ENCODE measurements at places on chromosomes 16 and 17.

- DNase-seq, result no peak
Observed at GRCh38 chr17:42010898-42011516, 6.2 kb downstream of the DNAJC7 start.

GRCh38 chr16:3546986-3547682 lies 30.1 kb downstream of the NLRC3 start:
- no peak for DNase-seq

DNA sequence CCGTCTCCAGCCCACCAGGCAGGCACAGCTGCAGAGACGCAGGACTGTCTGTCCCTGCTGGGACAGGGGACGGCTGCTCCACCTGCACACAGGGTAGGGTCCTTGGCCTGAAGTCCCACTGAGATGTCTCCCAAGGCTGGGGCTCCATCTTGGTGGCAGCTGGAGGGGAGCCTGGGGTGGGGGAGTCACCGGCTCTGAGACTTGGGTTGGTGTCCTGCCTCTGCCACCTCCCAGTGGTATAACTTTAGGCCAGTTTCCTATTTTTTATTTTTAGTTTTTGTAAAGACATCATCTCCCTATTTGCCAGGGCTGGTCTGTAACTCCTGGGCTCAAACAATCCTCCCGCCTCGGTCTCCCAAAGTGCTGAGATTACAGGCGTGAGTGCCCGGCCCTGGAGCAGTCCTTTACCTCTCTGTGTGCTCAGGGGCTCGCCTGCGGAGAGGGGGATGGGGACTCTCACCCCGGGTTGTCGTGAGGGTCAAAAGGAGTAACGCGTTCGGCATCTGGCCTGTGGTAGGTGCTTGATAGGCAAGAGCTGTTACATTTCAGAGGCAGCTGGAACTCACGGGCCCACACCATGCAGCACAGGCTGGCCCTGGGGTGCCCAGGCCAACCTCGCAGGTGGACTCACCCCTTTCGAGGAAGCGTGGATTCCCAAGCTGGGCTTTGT lies 46.6 kb upstream of the DOC2B start:
- DNase-seq, result no peak

DNA sequence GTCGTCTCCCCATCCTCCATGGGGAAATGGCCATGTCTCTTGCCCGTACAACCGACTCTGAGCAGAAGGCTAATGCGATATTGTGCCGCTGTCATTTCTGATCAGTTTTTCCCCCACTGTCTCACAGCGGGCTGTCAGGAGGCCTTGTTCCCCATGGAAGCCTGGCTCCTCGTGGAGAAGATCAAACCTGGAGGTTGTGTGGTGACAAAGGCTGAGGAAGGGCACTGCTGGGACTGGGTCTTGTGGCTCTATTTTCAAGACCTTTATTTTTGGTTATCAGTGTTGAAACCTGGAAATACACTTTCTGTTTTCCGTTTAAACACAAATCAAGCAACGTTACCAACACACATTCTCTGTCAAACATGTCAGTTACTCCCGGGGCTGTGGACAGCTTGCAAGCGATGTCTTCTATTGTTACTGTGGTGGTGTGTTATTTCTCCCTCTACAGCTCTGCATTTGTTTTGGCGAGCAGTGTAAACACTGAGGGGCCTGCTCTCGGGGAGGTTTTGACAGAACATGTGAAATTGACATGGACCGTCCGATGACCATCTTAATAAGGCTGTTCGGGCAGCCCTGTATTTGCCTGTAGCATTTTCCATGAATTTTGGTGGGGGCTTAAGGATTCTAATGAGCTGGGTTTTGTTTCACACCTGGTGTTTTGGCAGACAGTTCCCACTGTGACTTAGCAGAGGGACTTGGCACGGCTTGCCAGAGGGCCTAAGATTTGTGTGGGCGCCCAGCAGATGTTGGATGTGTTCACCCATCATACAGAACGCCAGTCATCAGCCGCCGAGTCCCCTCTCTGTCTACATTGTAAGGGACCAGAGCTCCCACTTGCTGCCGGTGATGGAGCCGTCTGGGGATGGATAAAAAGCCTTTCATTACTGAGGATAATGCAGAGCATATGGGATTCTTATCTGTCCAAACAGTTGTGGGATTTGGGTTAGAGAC lies 12.5 kb downstream of the RBFOX1 start:
- DNase-seq, result no peak

DNA sequence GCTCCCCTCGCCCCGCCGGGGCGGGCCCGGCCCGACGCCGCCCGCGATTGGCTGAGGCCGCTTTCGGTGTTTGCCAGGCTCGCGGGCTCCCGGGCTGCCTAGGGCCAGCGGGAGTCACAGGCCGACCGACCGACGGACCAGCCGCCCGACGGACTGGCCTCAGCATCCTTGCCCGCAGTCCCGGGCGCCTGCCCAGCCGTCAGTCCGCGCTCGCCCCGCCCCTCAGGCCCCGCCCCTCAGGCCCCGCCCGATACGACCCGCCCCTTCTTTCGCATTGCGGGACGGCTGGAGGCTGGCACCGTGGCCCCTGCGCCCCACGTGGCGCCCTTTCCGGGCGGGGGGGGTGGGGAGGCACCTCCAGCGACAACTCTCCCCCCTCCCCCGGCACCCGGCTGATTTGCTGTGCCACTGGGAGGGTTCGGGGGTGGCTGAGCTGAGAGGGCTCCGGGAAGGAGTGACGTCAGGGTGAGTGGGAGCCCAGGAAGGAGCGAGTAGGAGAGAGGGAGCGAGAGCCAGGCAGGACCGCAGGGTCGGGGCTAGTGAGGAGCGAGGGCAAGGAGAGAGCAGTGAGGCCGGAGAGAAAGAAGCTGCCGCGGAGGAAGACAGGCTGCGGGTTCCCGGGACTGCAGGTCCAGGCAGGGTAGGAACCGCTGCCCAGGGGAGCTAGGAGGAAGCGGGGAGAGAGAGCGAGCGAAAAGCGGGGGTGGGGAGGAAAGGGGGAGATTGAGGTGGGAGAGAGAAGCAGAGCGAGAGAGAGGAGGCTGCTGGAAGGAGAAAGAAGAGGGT lies at the start of gene ASPHD1:
TSS of gene ASPHD1 (plus strand) at position 387 of the 786 bp plus-strand sequence. CDS start 484 bp downstream, outside the sequence.
- peak; percentile 45 for DNase-seq

GRCh38 chr17:78672871-78673371 lies 95.7 kb upstream of the DNAH17 start:
- DNase-seq, result no peak

- no peak for DNase-seq
Observed at GRCh38 chr17:2466931-2467330, 44.8 kb downstream of the METTL16 start.

GRCh38 chr16:13441675-13442074 lies 478.3 kb upstream of the ERCC4 start:
- no peak for DNase-seq

DNA sequence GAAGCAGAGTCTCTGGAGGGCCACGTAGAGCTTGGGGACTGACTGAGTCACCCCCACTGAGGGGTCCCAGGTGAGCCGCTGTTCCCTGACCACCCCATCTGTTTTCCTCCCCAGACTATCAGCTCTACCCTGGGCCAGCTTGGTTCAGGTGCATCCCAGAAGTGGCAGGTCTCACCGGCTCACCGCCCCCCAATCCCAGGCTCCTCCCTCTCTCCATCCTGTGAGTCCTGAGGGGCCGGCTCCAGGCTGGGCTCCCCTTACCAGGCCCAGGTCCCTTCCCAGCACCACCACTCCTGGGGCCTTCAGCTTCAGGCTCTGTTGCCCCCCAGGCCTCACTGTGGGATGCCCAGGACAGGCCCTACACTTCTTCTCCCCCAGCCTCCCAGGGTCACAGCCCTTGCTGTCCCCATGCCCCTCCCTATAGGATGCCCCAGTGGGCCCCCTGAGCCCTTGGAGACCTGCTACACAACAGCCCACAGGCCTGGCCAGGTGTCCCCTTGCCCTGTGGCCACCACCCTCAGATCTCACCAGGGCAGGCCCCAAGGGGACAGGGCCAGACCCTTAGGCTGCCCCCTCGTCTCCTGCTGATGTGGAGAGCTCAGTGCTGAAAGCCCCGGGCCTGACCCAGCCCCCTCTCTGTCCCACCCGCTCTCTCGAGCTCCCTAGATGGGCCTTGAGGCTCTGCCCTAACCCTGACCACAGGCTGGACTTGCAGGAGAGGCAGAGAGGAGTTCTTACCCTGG lies 40.4 kb downstream of the TNFRSF13B start:
- DNase-seq, result no peak

DNA sequence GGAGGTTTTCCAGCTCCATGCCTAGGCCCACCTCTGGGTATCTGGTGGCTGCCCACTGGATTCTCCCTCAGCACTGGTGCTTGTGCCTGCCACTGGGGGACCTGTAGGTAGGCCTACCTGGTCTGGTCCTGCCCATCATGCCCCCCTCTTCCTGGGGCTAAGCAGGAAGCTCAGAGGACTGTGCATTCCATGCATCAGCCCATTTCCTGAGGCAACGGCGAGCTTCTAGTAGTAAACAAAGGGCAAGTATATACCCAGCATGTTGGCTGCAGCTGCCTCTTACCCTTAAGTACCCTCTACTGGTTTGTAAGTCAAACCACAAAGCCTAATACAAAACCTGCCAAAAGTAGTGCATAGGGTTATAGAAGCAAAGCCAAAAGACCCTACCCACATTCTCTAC lies 37.5 kb downstream of the SDR42E1 start:
- DNase-seq, result no peak

DNA sequence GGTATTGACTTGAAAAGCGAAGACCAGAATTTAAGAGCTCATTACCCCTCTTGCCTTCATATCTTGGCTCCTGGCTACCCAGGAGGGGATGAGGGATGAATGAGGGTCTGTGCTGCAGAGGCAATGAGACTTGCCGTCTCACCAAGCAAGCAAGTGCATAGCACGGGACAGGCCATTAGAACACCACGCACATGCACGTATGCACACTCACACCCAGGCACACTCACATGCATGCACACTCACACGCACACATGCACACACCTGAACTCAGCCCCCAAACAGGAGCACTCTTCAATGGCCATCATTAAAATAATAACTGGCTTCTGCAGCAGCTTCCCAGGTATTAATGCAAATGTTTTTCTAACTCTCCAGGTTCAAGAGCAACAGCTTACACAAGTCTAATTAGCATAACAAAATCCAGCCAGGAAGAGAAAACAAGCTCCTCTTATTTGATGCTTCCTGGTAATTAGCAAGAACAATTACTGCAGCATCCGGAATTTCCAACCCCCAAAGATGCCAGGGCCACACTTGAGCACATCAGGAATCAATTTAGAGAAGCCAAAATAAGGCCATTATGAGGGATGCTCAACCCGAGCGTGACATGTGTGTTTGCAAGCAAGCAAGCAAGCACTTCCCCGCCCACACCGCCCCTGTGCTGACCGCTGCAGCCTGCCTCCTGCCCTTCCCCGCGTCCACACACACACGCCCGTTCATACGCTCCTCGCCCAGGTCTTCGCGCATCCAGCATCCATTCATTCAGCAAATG lies 171.6 kb upstream of the TNRC6C start:
- DNase-seq, result no peak

- no peak for DNase-seq
Observed at GRCh38 chr16:78984887-78985464, 615.6 kb downstream of the MAF start.

DNA sequence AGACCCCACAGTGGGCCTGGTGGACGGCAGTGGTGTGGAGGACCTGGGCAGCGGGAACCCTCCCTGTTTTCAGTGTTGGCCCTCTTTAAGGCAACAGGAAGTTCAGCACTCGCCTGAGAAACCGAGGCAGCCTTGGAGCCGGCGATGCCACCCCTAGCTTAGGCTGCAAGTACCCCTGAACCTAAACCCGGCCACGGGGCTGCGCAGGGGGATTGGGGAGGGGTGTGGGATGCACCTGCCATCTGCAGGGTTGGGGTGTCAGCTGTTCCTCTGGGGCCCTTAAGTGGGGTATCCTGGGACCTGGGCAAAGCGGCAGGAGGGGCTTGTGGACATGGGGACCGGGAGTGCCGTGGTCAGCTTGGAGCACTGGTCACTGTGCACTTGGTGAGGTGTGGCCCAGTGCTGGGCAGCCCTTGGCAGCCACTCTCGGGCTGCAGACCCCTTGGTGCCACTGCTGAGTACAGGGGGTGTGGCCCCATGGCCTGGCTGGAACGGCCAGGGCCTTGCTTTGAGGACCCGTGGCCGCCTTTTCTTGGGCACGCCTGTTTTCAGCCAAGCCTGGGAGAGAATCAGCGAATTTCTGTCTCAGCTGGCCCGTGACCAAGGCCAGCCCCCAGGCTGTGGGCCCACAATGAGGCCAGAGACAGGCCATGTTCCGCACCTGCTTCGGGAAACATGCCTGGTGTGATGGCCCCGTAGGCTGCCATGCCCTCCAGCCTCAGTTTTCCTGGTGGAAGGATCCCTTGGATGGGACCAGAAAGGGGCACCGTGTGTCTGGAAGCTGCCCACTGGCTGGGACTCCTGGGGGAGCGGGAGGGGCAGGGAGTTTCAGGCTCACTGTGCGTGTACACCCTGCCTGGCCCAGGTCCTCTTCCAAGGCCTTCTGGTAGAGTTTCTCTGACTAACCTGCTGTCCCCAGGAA lies 4.1 kb upstream of the SLC25A10 start:
- DNase-seq, result no peak

DNA sequence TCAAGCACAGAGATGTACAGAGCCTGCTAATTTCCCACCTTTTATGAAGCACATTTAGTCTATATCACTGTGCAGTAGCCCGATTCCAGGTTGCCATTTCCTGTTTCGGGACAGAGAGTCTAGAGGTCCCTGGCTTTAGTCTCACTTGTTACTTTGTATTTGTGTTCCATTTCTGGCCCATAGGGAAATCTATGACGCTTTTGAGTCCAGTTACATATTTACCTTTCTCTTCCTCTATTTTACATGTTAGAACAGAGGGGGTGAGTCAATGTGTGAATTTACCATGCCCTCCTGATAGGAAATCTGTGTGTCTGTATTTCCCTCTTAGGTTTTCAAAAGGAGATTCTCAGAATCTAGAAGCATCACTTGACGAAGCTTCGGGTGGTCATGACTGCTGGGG lies 227.1 kb upstream of the ZFHX3 start:
- DNase-seq, result no peak

DNA sequence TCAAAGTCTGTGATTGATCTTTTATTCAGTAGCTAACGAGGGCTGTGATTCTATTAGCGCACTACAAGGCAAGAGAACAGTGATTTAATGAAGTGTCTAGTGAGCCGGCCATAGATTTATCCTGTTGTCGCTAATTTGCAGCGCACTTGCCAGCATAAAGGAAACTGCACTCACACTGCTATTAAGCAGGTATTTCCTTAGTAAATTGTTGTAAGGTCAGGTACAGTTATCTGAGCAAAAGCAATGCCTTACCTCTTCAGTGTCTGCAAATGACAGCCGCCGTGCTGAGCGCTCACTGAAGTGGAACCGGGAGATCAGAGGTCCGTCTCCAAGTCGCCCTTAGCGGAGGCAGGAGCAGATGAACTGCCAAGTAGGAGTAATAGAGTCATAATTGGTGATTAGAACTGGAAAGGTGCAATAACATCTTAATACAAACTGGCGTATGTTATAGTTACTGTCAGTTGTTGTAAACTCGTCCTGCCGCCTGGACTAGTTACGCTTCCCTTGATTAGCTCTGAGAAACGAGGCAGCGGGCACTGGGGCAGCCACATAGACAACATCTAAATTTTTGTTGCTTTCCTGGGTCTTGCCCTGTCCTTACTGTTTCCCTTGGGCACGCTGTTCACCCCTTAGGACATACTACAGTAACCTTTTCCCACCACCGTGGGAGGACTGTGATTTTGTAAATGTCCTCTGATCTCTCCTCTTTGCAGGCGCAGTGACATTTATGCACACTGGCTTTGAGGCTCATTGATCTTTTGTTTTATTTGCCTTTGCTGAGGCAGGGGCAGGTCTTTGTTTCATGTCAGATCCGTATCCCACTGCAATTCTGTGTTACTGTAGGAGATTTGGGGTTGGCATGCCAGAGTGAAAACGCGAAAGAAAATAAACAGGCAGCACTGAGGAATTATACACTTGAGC lies 363.1 kb downstream of the WWOX start:
- DNase-seq, result no peak

GRCh38 chr17:10177131-10177912 lies 21.1 kb downstream of the GAS7 start:
- no peak for DNase-seq
